T-helper 2 cell treated with Interferon-gamma antibody and Interleukin-4, amounts not matched to agents 5 μg/mL and 100 μg/mL, for 36 hours (primary cell): ENCODE measurements at places on chromosomes 4 and X.

DNA sequence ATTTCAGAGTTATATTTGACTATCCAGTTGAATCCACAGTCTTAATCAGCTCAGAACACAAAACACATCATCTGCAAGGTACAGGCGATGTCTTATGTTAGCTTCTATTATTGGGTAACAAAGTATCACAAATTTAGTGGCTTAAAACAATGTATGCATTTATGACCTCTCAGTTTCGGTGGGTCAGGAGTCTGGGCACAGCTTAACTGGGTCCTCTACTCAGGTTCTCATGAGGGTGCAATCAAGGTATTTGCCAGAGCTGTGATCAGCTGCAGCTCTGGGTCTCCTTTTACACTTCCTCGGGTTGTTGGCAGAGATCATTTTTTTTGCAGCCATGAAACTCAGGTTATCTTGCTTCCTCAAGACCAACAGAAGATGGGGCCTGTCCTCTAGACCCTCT lies 498.9 kb downstream of the IDS start:
- DNase-seq: no peak

GRCh38 chr4:154332681-154333421 lies 158.7 kb downstream of the DCHS2 start:
- peak; percentile 52 for DNase-seq

DNA sequence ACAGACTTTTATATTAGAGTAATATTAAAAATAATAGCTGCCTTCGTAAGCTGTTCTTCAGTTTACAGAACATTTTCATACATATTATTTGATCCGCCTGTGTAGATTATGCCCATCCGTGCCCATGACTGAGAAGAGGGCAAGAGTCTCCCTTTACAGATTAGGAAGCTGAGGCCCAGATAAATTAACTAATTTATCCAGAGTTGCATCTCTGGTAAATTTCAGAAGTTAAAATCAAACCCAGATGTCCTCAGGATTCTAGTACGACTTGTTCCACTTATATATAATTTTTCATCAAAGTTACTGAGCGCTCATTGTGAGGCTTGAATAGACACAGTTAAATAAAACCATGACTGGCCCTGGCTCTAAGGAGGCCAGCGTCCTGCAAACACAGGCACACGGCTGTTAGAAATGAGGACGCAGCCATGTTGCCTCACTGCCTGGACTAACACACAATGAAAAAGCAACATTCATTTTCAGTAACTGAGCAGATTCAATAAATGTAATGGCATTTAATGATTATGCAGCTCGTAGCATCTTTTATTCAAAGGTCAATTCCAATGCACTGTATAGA lies 148.0 kb downstream of the TENM3 start:
- DNase-seq: no peak

- DNase-seq: no peak
Measured at GRCh38 chr4:117984366-117984680, 50.0 kb upstream of the NDST3 start.
